ENCODE measurements at places on chromosomes 2 and 18.

GRCh38 chr18:22639026-22639463 is 221.3 kb upstream of the CTAGE1 start:
- no peak for DNase-seq

GRCh38 chr2:238238766-238239542 is 884 bp downstream of the HES6 start:
- DNase-seq: peak; percentile 56

GRCh38 chr2:202530038-202530437 is 104.7 kb upstream of the FAM117B start:
- no peak for DNase-seq

GRCh38 chr2:113703386-113704299 is 52.8 kb downstream of the SLC35F5 start:
- DNase-seq: no peak

GRCh38 chr2:171056307-171056706 is 104.4 kb downstream of the TLK1 start:
- DNase-seq: no peak
